Activated CD4-positive, alpha-beta T cell treated with anti-CD3 and anti-CD28 coated beads for 24 hours (primary cell): ENCODE measurements at places on chromosomes 2 and 18.

DNA sequence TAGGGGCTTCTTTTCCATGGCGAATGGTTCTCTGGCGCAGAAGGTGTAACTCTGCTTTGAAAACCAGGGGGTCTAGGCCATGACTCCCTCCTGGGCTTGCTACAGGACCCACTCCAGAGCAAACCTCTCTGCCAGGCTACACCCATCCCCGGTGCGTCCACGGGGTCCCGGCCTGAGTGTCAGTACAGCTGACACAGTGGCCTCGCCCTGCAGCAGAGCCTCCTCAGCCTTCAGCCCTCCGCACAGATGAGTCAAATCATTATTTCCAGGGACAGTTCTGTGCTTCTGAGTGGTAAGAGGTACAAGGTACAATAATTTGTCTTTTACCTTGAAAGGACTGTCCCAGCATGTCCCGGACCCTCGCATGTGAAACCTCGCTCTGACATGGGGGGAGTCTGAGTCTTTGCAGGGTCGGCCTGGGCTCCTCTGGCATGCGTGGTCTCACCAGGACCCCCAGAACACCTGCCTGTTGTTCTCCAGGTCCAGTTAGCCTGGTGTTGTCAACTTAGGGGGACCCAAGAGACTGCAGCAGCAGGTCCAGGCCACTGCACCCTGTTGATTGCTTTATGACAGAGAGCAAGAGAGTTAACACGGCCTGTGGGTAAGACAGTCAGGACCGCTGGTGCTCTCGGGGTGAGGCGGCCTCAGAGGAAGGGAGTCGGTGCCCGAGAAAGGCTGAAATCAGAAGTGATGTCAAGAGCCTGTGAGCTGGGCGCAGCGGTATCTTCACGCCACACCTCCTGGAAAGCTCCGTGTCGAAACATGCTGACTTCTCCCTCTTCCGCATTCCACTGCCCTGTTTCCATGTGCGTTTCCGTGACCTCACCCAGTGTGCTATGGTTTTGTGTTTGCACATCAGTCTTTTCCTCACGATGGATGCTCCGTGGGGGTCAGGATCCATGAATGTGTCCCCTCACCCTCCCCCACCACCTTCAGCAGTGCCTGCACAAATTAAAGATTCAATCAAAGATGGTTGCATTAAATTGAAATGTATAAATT is 340.1 kb downstream of the EIPR1 start:
- no peak for DNase-seq

GRCh38 chr2:112646791-112647689 is 1.3 kb downstream of the SLC20A1 start:
- no peak for DNase-seq

- DNase-seq, result peak; percentile 18
These were observed 558 bp downstream of the THAP4 start for GRCh38 chr2:241636182-241637017.

DNA sequence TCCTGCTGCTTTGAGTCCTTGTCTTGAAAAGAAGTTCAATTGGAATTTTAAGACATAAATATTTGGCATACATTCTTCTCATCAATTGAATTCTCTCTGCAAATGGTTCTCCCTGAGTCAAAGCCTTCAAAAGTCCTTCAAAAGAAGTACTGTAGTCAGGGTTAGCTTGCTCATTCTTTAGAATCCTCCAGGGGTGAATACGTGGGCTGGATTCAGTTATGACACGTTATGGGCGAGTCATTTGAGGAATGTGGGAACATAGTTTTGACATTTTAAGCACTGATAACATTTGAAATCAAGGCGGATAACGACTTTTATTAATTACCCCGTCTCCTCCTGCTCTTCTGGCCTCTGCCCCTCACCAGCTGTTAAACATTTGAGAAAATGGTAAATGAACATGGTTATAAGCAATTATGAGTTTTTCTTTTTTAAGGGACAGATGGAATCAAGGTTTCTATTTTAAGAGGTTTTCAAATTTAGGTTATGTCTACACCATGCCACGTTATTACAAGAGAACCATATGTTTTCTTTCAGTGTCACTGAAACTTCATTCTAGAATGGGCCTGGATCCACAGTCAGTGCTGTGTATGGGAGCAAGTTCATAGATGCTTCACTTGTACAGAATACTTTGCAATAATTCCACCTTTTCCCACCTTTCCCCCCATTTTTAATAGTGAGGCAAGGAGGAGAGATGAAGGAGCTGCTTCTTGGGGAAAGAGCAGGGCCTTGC is 273.1 kb downstream of the TSN start:
- no peak for DNase-seq

GRCh38 chr2:238853721-238854120 is 5.8 kb downstream of the TWIST2 start:
- DNase-seq, result no peak

GRCh38 chr2:21837168-21837960 is 713.6 kb downstream of the TDRD15 start:
- DNase-seq, result no peak

DNA sequence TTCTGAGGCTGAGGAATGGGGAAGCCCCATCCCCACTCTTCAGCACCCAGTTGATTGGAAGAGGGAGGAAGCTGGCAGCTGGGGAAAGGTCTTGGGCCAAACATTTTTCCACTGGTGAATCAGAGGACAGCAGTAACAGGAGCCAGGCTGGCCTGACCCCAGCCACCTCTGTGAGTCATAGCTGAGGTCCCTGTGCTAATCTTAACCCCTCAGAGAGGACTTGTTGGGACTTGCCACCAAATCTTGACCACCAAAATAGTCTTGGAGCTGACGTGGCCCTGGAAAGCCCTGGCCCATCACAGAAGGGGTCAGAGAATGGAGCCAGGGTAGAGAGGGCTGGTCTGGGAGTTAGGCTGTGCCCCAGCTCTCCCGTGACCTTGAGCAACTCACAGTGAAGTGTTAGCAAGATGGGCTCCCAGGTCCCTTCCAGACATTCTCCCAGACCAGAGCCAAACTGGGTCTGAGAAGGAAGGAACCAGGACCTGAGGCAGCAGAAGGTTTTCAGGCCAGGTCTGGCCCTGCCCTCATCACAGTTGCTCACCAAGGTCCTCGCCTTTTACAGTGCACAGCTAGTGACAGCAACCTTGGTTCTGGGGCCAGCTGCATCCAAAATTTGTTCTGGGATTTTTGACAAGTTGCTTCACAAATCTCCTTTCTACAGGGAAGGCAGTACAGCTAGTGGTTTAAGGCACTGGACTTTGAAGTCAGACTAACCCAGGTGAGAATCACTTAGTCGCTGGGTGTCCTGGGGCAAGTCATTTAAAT is 266.6 kb downstream of the CYP26B1 start:
- DNase-seq, result no peak

DNA sequence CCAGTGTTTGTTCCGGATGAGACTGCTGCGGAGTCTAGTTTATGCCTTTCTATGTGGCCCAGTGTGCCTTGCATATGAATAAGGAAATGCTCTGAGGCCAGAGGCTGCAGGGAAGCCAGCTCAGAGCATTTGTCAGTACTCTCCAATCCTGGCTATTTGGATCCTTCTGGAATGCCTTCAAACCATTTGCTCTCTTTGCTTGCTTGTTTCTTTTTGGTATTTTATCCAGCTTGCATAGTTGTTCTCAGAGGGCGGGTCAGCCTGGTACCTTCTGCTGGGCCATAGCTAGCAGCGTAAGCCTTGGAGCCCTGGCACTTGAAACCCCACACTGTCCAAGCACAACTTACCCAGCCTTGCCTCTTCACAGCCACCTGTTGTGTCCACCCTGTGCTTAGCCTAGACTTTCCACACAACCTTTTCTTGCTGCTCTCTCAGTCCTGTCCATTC is 20.5 kb downstream of the CENPO start:
- DNase-seq, result no peak

DNA sequence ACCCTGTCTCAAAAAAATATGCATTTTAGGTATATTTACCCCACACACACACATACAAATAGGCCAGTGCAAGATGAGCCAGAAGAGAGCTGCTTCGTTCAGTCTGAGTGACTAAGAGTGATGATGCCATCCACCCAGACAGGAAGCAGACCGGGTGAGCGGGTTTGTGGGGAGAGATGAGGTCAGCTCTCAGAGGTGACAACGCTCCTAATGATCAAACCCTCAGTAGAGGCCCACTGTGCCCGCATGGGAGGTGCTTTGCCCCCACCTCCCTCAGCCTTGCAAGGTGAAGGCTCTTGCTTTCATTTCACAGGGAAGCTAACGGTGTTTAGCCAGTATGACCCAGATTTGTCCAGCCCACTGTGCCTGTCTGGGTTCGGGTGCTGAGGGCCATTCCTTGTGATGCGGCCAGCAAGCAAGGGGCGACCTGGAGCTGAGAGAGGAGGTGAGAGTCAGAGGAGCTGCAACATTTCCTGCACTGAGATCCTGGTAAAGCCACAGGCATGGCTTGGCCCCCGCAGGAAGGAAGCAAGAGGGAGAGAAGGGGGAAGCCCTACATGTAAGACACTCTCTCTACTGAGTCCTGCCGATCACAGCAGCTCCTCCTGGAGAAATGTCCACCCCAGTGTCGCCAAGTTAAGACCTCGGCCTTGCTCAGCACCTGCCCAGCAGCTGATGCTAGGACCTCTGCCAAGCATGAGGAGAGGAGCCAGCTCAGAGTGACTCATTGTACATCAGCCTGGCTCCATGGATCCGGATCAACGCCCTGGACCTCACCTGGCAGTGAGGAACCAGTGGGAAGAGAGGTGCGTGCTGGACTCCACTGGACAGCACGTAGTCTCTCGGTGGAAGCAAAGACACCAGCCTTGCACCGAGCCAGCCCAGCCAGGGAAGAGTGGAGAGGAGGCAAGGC is 37.0 kb downstream of the NIFK start:
- peak; percentile 68 for DNase-seq

- no peak for DNase-seq
These were observed 1500.6 kb upstream of the TMEFF2 start for GRCh38 chr2:193695367-193695766.

- no peak for DNase-seq
These were observed 931.0 kb upstream of the LRRTM1 start for GRCh38 chr2:81235601-81236000.

DNA sequence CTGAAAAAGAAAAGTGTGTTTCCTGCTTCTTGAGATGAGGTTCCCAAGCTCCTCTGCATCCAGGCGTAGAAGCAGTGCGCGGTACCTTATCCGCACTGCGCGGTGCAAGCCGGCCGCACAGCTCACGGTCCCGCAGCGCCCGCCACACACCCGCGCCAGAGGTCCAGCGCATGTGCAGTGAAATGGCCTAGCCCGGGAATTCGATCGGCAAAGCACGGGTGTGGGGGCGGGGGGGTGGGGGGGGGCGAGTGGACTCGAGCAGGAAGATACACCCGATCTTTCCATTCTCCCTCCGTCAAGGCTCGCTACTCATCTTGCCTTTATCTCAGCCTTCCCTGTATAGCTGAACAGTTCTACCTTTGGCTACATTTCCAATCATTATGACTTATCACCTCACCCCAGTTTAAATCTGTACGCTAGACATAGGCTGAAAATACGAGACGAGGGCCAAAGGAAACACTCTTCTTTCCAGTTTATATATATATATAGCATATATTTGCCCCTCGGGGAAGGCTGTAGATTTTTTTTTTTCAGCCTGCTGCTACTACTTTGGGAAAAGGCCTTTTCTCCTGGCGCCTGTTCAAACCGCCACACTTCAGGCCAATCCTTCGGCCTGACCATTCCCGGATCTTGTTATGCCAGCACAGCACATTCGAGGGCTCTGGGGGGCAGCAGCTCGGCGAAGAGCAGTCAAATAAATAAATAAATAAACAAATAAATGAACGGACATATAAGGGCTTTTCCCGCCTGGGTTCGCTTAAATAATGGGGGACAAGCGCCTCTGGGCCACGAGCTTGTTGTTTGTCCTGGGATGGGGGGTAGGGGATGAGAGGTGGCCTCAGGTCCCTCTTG is 10.4 kb downstream of the HOXD8 start:
- DNase-seq, result no peak

DNA sequence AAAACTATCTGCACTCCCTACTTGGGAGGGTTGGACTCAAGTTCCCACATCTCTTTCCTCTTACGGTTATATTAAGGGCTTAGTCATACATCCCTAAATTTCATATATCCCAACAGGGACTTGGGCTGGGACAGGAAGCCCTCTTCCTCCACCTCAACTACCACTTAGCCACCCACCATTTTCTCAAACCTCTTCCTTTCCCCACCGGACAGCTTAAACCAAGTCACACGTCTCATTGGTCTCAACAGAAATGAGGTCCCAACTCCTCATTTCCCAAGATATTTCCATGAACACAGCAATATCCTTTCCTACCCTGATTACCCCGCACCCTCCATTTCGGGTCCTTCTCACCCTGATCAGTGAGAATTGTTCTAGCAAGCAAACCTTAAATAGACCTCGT is 736 bp downstream of the ZSCAN30 start:
- no peak for DNase-seq

DNA sequence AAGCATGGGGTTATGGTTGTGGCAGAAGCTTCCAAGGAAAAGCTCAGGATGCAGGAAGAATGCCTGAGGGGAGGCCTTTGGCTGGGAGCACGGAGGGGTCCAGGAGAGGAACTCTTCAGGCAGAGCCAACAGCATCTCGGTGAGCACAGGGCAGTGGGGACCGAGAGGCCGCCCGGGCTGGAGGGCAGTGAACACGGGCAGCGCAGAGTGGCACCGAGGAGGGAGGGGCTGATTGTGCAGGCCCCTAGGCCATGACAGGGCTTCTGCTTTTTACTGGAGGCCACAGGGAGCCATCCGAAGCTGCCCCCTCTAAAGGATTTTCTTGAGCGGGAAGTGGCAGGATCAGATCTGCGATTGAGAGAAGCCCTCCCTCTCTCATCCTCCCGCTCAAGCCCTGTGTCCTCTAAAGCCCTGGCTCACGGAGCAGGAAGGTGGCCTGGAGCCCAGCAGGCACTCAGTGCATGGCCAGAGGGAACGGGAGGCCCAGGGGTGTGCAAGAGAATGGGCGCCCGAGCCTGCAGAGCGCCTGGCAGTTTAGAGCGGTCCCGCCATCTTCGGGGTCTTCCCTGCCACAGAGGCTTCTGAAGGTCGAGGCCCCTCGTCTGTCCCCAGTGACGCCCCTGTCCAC is 110.0 kb upstream of the STON1 start:
- DNase-seq, result no peak

- no peak for DNase-seq
These were observed 24.8 kb upstream of the EFEMP1 start for GRCh38 chr2:55948176-55948923.

- DNase-seq, result no peak
These were observed 113.8 kb upstream of the UXS1 start for GRCh38 chr2:106307860-106308259.

DNA sequence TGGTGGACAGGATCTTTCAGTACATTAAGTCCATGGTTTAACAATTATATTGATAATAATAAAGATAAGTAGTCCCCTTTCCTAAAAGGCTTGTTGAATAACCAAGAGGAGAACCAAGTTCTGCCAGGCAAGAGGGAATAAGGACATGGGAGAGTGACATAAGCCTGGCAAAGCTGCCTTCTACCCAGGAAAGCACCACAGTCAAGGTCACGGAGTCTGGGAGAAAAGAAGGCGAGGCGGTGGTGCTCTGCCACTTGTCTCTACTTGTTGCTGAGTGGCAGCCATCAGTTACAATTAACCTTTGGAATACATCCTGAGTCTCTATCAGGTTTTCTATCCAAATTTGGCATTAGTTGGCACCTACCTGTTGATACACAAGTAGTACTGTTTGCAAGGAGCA is 101.7 kb upstream of the GATA6 start:
- no peak for DNase-seq

GRCh38 chr2:201827621-201828020 is 21.3 kb downstream of the CDK15 start:
- DNase-seq, result no peak

- no peak for DNase-seq
These were observed 603.3 kb upstream of the POU3F3 start for GRCh38 chr2:104250635-104251034.
